CD4-positive, alpha-beta T cell treated with Interleukin-12 subunit alpha and Interleukin-12 subunit beta, for 1 hour (primary cell): ENCODE measurements at places on chromosomes 13 and 19.

DNA sequence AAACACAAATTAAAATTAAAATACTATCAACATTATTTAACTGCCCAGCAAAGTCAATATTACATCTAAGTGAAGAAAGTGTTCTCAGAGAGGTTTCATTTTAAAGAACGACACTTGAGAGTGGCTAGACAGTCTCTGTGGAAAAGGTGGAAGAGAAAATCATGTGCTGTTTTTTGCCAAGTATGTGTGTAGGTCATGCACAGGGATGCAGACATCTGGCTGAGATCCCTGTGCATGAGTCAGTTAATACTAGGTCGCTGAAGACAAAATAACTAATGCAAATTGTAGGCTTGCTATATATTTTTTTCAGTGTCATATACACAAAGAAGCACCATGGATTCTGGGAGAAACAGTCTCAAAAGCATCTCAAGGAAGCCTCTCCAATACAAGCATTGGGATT, 44.3 kb upstream of the ENOX1 start:
- no peak for DNase-seq

- DNase-seq = no peak
Observed at GRCh38 chr13:106530171-106530851, 5.2 kb downstream of the EFNB2 start.

DNA sequence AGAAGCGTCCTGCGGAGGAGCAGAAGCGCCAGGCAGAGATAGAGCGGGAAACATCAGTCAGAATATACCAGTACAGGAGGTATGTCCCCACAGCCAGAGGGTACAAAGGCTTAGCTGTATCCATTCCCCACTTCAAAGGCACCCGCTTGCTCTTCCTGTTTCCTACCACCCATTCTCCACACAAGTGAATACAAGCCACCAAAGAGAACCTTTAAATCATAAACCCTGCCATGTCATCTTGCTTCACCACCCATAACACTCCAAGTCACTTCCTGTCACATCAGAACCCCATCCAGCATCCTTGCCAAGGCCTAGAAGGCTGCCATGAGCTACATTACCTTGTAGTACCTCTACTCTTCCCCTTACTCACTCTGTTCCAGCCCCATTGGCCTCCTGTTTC, 205.8 kb downstream of the LMO7 start:
- no peak for DNase-seq

DNA sequence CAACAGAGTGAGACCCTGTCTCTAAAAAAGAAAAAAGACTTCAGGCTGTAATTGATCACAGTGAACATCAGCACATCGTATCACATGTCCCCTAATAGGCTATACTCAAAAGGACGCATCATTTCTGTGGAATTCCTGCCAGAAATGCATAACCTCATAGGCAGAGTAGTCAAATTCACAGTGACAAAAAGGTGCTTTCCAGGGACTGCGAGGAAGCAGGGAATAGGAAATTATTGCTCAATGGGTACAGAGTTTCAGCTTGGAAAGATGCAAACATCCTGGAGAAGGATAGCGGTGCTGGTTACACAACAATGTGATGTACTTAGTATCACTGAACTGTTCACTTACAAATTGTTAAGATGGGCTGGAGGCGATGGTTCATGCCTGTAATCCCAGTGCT, 41.1 kb upstream of the MRI1 start:
- DNase-seq = no peak

- no peak for DNase-seq
Observed at GRCh38 chr13:45209229-45209628, 8.4 kb upstream of the KCTD4 start.

DNA sequence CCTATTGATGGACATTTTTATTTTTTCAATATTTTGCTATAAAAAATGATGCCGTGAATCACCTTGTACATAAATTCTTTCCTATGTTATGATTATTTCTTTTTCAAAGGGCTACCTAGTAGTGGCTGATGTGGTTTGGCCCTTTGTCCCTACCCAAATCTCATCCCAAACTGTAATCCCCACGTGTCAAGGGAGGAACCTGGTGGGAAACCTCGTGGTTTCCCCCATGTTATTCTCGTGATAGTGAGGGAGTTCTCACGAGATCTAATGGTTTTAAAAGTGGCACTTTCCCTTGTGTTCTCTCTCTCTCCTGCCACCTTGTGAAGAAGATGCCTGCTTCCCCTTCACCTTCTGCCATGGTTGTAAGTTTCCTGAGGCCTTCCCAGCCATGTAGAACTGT, 94.9 kb downstream of the TM9SF2 start:
- DNase-seq = no peak
